IMR-90 (cell line): ENCODE measurements at places on chromosomes 5 and 9. TPM values are rescaled to one million over a fixed set of nuclear protein-coding genes. Genes with fewer than 3 reads are reported as not detected.

Gene ZNF354C
- total RNA-seq: 5.6 and 7.2 TPM in 2 replicates

Gene PLAC8L1
- not detected in 2 replicates for total RNA-seq

Gene NR2F1
- 18.1 and 19.0 TPM in 2 replicates for total RNA-seq

Gene FOXD4L3
- total RNA-seq: under 0.01 TPM in 1 of 2 replicates, not detected in the other

Gene PDE8B
- under 0.01 TPM in 2 replicates for total RNA-seq

GRCh38 chr9:27432308-27432707 lies 91.8 kb upstream of the IFNK start:
- no peak for DNase-seq

DNA sequence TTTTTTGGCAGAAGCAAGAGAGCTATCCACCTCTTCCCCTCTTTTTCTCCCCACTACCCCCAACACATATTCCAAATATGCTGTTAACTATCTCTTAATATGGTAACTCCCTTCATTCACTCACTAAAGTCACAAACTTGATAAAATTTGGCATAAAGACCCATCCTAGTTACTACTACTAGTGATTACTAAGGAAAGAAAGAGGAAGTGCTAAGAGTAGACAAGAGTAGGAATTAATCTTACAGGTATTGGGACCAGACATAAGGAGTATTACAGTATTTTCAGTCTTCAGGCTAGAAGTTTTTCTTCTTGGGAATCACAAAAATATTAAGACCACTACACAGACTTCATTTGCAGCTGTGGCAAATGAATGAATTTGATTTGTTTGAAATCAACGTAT lies 2.2 kb downstream of the ADAMTS6 start:
- DNase-seq: no peak

GRCh38 chr5:42962124-42962523 lies 78.0 kb downstream of the ANXA2R start:
- DNase-seq: no peak

DNA sequence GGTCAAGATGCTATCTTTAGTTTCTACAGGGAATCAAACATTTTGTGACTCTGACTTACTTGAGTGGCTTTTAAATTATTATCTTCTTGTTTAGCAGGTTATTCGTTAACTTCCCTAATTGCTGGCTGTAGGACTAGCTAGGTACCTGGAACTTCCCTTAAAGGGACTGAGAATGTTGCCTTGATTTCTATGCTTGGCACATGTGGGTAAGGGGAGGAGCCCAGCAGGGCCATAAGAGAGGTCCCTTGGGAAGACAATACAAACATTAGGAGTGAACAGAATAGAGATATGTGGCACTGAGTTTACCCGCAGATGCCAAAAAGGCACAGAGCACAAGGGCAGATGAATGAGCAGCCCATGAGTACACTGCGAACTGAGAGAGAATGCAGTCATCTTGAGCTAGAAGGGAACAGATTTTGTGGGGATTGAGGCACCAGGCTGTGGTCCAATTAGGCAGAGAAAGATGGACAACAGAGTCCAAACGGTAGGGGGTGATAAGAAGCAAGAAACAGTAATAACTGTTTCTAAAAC lies 9.8 kb downstream of the CKMT2 start:
- no peak for DNase-seq

DNA sequence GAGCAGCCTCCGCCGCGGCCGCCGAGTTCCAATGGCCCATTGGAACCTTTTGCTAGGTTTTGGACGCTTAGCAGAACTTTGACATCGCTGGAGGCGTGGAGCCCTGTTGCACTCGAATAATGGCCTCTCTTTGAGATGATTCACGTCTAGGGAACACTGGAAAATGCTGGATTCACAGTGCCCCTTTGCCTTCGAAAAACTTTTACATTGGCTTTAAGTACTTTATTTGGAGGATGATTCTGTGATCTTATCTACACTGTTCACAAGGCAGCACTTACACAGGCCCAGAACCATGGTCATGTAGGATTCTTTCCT lies 536 bp upstream of the PPIC start:
- no peak for DNase-seq

GRCh38 chr9:106020186-106020585 lies 325.8 kb downstream of the TMEM38B start:
- no peak for DNase-seq

DNA sequence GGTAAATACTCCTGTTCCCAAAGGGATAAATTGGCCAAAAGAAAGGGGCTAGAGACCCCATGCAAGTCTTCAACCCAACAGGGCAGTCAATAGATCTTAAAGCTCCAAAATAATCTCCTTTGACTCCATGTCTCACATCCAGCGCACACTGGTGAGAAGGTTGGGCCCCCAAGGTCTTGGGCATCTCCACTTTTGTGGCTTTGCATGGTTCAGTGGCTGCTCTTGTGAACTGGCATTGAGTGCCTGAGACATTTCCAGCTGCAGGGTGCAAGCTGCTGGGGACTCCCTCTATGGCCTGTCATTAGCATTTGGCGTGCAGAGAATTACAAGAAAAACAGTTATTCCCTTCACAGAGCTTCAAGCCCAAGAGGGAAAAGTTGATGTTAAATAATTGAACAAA lies 224.7 kb downstream of the MTRR start:
- no peak for DNase-seq

GRCh38 chr5:67081261-67081660 lies 115.3 kb downstream of the CD180 start:
- no peak for DNase-seq

DNA sequence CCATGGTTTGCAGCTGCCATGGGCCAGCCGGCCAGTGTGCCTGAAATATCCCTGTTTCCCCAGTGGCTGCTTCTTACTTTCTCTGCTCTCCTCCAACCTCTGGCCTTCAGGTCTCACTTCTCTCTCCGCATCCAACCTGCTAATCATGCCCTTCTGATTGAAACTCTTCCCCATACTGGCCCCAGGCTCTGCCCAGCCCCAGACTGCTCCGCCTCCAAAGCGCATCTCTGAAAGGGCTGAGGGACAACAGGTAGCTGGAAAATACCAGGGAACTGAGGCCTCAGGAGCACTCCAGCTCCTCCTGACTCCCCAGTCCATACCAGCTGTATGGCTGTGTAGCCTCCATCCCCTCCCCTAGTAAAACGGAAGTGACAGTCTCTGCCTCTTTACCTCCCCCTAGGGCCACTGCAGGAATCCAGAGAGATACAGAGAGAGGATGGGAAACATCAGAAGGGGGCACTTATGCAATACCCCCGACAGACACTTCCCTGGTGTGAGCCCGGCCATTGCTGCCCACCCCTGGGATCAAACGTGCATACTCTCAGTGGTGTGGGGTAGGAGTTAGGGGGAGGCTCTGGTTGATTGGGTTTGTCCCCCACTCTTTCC lies 34.2 kb downstream of the PAX5 start:
- no peak for DNase-seq

- DNase-seq: no peak
Measured at GRCh38 chr5:74015716-74016115, 389.7 kb downstream of the ARHGEF28 start.
